ENCODE measurements at places on chromosomes 6 and 20. TPM values are rescaled to one million over a fixed set of nuclear protein-coding genes. Genes with fewer than 3 reads are reported as not detected.

DNA sequence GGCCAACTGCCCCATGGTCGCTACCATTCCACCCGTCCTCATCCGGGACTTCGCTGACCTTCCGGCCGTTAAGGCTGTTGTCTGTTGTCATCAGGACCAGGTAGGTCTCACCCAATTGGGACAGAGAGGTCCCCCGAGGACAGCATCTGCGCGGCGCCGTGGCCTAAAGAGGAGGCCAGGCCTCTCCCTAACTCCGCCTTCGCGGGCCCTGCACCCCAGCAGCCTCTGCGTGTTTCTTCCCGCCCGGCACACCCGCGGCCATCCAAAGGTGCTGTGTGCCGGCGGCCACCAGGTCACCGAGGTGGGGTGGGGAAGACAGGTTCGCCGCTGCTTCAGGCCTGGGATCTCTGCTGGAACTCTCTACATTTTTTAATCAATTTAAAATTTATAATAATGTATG lies 9.0 kb downstream of the OR2W1 start:
- DNase-seq, result no peak

GRCh38 chr20:23244916-23245552 lies 105.6 kb upstream of the NXT1 start:
- DNase-seq, result no peak

DNA sequence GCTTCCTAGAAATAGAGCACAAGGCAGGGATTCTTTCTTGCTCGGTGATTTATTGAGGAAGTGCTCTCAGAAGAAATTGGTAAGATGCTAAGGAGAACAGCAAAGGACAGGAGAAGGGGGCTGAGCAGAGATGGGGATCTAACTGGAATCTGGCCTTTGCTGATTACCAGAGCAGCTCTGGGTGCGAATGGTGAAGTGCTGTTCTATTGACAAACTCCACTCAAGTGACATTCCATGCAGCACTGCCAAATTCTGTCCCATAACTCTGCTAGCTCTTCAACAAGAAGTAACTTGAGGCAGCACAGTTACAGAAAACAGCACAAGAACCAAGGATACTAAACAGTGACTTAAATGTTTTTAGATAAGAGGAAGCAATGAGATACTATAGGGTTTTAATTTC lies 13.8 kb upstream of the ANKEF1 start:
- DNase-seq, result no peak

DNA sequence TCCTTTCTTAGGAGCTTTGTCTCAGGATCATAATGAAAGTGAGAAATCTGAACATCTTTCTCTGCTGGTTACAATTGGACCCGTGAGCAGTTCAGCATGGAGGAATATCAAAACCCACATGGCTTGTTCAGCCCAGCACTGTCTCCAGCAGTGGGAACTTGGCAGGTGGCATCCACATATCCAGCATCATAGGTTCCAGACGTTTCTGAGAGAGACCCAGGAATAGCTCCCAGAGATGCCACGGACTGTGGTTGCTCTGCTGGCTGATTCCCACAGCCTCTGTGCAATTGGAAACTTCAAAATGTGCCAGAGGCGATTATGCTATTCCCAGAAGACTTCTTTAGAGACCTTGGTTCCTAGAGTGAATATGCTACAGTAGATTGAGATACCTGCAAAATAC lies 76.4 kb downstream of the PHACTR2 start:
- no peak for DNase-seq

Gene STMND1
- total RNA-seq, result not detected

Gene MYT1
- 5.9 TPM for total RNA-seq

Gene KIAA1586
- total RNA-seq, result 116 TPM

Gene SCGN
- 14.3 TPM for total RNA-seq

Gene SPEF1
- total RNA-seq, result 0.16 TPM

Gene PRICKLE4
- total RNA-seq, result 0.62 TPM

Gene ARFGEF3
- 65.7 TPM for total RNA-seq

Gene PGC
- not detected for total RNA-seq

Data from occipital lobe (tissue), 3 donors.